ENCODE measurements at places on chromosomes 5 and 9.

DNA sequence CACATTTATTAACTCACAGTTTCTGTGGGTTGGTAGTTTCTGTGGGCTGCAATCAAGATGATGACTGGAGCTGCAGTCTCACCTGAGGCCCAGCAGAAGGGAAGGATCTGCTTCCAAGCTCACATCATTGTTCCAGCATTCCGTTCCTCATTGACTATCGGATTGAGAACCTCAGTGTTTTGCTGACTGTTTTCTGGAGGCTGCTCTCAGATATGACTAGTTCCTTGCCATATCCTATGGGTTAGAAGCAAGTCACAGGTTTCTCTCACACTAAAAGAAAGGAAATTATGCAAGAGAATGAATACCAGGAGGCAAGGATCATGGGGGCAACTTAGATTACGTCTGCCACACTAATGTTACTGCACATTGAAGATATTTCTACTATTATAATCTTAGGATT lies 6.3 kb upstream of the ERAP1 start:
- no peak for DNase-seq

GRCh38 chr9:7403839-7404487 lies 395.6 kb downstream of the DMAC1 start:
- no peak for DNase-seq

- DNase-seq = no peak
Observed at GRCh38 chr9:19009391-19009965, 23.5 kb downstream of the SAXO1 start.

DNA sequence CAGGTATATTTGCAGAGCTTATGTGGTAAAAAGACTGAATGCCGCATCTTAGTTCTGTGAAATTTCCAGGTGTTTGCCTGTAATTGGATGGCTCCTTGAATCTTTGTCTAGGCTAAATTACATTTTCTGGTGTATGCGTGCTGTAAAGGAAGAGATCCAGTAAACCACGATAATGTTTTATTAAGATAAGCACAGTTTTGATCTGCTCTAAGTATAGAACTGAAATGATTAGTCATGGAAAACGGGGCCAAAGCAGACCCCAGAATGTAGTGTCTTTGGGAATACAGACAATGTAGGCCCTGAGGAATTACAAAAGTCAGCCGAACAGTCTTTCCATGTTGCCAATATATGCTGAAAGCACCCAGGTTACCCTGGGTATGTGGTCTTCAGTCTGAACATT lies 257.3 kb downstream of the FANCC start:
- no peak for DNase-seq

- DNase-seq = peak; percentile 23
Observed at GRCh38 chr9:110114859-110115201, 93.1 kb downstream of the C9orf152 start.

DNA sequence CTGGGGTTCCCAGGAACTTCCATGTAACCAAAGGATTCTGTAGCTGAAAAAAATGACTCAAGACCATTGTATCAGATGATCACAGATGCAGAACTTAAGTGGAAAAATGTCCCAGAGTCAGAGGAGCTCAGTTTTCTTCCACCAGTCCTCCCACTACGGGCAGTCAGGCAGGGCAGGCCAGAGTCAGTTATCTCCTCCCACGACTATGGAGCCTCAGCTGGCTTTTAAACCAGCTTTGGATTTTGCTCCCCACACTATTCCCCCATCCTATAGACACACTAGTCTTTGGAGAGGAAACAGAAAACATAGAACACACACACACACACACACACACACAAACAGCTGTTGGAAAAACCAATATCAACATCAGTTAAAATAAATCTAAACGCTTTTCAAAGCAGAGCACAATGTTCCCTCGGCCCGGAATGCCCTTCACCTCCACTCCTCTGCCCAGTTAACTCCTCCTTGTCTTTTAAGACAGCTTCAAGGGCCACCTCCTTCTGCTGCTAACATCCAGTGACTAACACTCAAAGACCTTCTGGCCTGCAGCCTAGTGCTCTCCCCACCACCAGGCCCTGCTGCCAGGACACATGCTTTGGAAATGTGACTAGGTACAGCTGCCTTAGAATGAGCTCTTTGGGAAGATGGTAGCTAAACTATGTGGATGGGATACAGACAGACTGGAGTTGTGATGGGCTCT lies 56.8 kb downstream of the NIPAL4 start:
- peak; percentile 71 for DNase-seq

DNA sequence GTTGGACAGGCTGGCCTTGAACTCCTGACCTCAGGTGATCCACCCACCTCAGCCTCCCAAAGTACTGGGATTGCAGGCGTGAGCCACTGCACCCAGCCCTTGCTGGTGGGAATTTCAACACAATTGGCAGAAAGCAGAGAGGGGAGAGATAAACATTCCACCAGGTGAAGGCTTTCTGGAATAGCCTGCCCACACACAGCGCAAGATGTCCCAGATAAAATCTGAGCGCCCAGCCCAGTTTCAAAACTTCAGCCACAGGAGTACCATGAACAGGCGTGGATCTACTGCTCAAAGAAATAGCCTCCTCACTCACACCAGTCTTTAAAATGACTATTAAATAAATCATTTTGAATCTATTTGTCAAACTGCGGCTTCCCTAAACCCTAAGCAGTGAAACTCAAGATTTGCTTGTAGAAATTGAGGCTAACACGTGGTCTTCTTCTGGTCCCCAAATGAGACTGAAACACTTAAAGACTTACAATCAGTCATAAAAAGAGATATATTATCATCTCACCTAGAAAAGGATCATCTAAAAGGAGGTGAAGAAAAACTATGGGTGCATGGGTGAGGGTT lies 34.7 kb downstream of the CAPSL start:
- DNase-seq = no peak

GRCh38 chr5:177194268-177194667 lies 60.7 kb downstream of the NSD1 start:
- DNase-seq = no peak

DNA sequence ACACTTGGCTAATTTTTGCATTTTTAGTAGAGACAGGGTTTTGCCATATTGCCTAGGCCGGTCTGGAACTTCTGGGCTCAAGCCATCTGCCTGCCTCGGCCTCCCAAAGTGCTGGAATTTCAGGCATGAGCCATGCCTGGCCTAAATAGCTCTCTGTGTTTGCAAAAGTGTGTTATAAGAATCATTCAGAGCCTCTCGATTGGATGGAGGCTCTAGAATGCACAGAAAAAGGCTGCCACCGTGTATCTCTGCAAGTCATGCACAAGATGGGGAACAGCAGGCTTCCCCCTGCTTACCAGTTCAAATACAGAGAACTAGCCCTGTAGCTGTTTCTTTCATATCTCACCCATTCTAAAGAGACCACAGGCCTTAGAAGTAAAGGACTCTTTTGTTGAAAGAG lies 28.3 kb downstream of the FXN start:
- no peak for DNase-seq

DNA sequence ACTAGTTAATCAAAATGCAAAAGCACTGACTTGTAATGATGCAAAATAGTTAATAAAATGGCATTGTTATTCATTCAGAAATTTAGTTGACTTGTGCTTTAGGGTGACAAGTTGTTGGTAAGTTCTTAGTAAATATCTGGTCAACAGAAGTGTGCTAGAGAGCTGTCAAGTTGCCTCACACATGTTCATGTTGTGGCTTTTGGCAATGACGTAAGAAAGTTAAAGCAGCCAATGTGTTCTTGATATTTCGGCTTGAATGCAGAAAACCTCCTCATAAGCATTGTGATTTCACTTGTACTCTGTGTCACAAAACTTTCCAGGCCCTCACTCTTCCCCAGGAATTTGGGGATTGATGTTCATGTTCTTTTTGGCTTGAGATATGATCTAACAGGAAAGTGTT lies 626.7 kb downstream of the PRR16 start:
- DNase-seq = no peak

DNA sequence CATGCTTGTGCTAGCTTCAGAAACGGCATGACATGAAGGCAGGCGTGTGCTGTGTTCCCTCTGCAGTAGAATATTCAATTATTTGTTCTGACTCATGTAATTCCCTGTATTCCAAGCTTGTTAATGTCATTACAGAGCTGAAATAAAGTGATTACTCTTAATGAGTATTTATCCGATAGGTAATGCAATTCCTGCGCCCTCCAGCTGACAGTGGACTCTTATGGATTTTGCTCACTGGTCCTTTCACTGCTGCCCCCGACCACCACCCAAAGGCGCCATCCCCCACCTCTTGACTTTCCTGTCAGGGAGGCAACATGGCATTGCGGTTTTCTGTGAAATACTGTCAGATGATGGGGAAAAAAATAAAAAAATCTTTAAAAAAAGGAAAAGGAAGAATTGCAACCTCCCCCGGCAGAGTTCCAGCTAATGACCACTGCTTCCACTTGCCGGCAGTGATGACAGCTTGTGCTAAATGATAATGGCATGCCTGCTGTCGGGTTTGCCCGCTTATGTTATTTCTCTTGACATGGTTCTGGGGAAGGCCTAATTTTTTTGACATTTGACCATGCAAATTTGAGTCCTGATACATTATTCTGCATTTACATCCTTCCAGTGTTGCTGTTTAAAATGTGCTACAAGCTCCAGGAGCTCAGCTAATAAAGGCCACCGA lies 335.3 kb upstream of the ADAMTS16 start:
- DNase-seq = no peak

DNA sequence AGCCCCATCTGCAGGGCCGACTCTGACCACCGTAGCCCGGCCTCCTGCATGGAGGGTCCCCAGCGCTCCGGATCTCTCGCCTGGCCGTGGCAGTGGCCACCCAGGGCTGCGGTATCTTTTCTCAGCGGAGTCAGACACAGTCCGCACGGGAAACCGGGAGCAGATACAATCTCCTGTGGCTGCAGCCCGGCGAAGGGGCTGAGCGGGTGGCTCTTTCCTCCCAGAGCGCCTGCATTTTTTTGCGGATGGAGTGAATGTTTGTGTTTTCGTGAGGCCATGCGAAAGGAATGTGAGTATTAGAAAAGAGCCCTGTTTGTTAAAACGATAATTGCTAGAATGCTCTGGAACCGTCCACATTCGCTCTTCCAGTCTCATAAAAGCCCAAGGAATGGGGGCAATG lies 53.4 kb upstream of the PTCH1 start:
- DNase-seq = no peak

DNA sequence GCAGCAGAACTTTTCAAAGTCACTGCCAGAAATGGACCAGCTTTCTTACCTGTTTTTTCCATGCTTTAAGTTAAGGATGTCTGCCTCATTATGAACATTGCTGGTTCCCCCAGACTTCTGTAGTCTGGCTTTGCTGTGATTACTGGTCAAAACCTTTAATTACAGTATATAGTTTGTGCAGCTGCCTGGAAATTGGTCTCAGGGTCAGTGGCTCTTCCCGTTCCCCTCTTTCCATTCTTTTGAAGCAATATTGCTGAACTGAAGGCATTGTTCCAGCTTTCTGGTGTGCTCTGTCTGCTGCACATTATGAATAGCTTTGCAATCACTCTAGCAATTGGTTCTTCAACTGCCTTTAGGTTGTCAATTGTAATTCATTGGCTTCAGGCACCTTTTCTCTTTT lies 206.5 kb downstream of the ARL15 start:
- DNase-seq = no peak

DNA sequence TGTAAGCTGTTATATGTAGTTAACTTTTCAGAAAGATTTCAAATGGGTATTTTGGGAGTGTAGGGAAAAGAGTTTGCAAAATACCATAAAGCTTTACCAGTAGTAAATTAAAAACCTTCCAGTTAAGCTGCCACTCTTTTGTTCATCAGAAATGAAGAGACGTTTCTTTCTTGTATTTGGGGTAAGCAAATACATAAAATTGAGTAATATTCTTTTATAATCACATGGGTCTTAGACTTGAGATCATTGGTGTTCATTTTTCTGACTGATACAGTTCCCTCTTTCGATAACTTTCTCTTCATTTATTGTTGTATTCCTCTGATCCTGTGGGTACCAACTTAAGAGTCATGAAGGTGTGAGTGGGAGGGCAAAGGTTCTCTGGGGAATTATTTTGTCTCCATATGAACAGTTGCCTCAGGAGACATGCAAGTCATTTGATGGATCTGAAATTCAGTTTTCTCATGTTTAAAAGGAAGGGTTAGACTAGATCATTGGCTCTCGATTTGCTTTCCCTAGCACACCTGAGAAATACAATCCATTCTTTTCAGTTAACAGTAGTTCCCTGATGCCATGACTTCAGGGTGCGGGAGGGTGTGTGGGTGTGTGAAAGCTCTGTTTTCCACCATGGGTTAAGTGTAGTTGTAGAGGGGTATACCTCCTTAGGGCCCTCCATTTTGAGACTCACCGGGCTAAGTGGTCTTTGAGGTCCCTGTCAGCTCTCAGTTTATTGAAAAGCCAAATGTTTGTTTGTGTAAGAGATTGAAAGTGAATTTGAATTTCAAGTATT lies 47.7 kb downstream of the CNTRL start:
- no peak for DNase-seq

GRCh38 chr5:61823065-61823464 lies 482.9 kb upstream of the KIF2A start:
- DNase-seq = no peak
